ENCODE measurements at places on chromosomes 2 and 18. TPM values are rescaled to one million over a fixed set of nuclear protein-coding genes. Genes with fewer than 3 reads are reported as not detected.

DNA sequence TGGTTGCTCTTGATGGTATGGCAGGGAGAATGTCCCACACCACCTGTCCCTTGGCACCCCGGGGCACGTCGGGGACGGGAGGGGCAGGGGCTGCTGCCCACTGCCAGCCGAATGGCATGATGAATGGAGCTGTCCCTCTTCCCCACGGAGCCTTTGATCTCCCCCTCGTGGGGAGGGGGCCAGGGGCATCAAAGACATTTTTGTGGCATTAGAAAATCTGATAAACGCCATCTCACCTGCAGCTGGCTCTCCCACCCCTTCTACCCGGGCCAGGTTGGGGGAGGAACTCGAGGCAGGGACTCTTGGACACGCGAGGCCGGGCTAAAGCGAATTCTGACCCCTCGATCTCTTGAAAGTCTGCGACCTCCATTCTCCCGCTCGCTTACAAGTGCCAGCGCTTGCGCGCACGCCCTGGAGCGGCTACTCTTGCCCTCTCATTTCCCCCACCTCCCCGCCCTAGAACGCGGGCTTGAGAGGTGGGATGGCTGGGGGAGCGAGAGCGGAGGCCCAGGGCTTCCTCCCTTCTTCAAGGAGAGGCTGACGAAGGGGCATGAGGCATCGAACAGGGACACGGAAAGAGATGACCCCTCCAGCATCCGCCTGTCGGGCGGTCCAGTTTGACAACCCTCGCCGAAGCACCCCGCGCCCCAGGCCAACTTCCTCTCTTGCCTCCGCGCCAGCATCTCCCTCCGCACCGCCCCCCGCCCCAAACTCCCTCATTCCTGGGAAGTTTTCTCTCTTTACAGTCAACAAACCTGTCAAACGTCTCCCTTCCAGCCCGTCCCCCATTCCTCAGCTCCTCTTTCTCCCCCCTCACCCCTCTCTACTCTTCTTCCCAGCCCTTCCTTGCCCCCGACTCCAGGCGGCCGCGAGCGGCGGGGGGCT lies 692 bp upstream of the WNT6 start:
- no peak for DNase-seq

GRCh38 chr18:69882965-69883668 lies 64.6 kb downstream of the CD226 start:
- no peak for DNase-seq

- no peak for DNase-seq
These were observed 83.8 kb upstream of the KLHL29 start for GRCh38 chr2:23301136-23301535.

GRCh38 chr18:36808681-36809080 lies 20.1 kb downstream of the TPGS2 start:
- DNase-seq = no peak

- no peak for DNase-seq
These were observed 162.5 kb downstream of the GRB14 start for GRCh38 chr2:164458792-164459191.

GRCh38 chr2:239252393-239252792 lies 148.4 kb downstream of the HDAC4 start:
- no peak for DNase-seq

SULT1C2 gene
- total RNA-seq = not detected

ACVR1C gene
- total RNA-seq = not detected
